NCI-H69 (cell line): ENCODE measurements at places on chromosomes 5 and 9.
A peak's percentile ranks its signal among the peaks of the same experiment; 100 is the strongest.

DNA sequence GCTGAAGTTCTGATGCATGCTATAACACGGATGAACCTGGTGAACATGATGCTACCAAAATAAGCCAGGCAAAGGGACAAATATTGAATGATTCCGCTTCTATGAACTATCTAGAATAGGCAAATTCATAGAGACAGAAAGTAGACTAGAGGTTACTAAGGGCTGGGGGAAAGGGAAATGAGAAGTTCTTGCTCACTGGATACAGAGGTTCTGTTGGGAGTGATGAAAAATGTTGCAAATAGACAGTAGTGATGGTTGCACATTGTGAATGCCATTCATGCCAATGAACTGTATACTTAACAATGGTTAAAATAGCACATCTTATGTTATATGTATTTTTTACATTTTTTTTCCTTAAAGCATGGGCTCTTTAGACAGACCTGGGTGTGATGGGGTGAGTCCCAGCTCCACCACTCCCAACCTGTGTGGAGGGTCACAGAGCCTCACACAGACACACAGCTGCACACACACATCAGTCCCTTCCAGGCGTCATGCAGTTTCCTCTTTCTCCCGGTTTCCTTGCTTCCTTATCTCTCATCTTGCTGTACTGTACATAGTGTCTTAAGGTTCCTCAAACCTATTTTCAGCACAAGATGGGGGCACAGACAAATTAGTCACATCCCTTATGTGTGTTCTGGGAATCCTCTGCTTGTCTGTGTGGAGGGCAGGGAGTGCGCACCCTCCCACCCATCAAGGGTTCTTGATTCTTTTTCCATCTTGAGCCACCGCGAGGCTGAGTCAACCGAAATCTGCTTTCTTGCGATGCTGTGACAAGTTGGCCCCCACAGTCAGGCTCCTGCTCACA is 192.9 kb downstream of the CRB2 start:
- no peak for DNase-seq

- peak; percentile 48 for DNase-seq
These were observed 4.9 kb downstream of the PTBP3 start for GRCh38 chr9:112328545-112328944.

DNA sequence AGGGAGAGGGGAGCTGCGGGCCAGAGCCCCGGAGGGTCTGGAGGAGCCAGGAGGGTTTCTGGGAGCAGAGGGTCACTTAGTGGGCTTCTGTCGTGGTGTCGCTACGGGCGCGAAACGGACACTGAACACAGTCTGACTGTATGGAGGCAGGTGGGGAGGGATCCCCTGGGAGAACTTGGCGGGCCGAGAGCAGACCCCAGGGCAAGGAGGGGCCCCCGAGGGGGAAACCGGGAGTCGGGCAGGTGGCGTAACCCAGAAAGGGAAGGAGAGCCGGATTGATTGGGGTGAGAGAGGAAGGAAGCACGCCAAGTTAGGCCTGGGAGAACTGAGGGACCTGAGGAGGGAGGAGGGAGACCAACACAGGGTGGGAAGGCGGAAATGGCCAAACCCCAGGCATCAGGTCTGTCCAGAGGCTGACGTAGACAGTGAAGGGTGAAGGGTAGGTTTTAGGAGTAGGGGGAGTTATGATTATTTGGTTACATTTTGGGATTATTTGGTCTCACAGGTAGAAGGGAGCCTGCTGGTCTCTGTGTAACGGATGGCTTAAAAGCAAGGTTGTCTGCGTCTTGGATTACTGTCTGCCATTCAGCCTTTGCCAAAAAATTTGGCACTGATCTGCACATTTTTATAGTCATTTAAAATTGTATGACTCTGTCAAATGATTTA is 3.3 kb upstream of the MSMP start:
- DNase-seq = peak; percentile 89

DNA sequence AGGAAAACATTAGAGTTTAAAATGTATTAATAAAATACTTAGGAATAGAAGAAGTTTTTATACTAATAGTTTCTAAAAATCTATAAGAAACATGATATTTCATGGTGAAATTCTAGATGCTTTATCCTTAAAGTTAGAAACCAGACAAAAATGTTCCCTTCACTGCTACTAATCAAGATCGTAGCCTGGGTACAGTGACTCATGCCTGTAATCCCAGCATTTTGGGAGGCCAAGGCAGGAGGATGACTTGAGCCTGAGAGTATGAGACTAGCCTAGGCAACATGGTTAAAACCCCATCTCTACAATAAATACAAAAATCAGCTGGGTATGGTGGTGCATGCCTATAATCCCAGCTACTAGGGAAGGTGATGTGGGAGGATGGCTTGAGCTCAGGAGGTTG is 30.4 kb upstream of the KLF9 start:
- no peak for DNase-seq

GRCh38 chr5:150189728-150190502 is at the start of gene SLC6A7:
Gene SLC6A7 (plus strand): TSS chr5:150190062. CDS start chr5:150190328, 266 bp downstream.
- peak; percentile 46 for DNase-seq

- no peak for DNase-seq
These were observed 28.5 kb downstream of the NFIL3 start for GRCh38 chr9:91395106-91395552.

DNA sequence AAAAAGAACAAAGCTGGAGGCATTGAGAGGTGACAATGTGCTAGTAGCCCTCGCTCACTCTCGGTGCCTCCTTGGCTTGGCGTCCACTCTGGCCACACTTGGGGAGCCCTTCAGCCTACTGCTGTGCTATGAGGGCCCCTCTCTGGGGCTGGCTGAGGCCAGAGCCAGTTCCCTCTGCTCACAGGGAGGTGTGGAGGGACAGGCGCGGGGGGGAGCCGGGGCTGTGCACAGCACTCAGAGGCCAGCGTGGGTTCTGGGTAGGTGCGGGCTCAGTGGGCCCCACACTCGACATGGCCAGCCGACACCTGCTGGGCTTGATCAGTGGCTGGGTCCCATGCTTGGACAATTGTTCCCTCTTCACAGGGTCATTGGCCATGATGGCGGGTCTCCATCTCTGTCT is 202.5 kb upstream of the GRAMD2B start:
- no peak for DNase-seq

DNA sequence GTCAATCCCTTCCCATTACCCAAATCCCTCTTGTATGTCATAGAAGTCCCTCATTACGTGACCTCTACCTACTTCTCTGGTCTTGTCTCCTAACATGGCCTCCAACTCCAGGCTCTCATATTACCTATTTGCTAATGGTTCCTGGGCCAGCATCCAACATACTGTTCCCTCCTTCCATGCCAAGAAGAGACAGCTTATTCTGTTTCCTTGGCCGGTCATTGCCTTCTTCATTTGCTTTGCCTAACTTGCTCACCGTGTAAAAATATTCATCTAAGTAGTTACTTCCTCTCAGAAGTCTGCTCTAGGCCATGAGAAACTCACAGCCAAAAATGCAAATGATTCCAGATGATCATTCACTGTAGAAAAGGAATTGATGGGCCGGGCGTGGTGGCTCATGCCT is 8.9 kb upstream of the IL6ST start:
- no peak for DNase-seq

GRCh38 chr5:141992349-141992963 is 20.4 kb downstream of the GNPDA1 start:
- DNase-seq = peak; percentile 68

- DNase-seq = peak; percentile 98
These were observed 146.5 kb upstream of the CDH6 start for GRCh38 chr5:31047007-31047406.

DNA sequence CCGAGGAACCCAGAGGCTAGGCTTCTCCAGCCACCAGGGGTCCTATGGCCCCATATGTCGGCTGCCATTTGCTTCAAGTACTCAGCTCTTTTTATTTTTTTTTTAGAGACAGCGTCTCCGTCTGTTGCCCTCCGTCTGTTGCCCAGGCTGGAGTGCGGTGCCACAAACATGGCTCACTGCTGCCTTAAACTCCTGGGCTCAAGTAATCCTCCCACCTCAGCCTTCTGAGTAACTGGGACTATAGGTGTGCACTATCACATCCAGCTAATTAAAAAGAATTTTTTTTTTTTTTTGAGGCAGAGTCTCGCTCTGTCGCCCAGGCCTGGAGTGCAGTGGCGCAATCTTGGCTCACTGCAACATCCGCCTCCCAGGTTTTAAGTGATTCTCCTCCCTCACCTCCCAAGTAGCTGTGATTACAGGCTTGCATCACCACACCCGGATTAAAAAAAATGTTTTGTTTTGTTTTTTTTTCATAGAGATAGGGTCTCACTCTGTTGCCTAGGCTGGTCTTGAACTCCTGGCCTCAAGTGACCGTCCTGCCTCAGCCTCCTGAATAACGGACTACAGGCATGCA is 8.9 kb downstream of the CERCAM start:
- DNase-seq = peak; percentile 29

GRCh38 chr5:42021923-42022322 is 96.8 kb downstream of the FBXO4 start:
- DNase-seq = no peak

DNA sequence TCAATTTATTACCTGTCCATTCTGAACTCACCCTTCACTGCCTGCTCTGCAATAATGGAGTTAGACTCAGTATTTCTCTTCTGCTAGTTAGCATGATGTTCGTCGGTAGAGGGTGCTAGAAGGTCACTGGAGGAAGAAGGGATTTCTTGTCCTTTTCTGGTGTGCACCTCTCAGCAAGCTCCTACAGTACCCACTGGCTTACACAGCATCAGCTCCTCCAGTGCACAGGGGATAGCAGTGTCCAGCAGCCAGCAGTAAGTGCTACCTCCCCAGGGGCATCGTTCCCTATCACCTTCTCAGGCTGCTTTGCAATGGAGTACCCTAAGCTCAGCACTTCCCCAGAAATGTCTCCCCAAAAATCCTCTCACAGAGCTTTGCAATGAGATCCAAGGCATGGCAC is 45.9 kb upstream of the APC start:
- DNase-seq = no peak

GRCh38 chr9:132637351-132637750 is 32.4 kb downstream of the DDX31 start:
- DNase-seq = peak; percentile 99

DNA sequence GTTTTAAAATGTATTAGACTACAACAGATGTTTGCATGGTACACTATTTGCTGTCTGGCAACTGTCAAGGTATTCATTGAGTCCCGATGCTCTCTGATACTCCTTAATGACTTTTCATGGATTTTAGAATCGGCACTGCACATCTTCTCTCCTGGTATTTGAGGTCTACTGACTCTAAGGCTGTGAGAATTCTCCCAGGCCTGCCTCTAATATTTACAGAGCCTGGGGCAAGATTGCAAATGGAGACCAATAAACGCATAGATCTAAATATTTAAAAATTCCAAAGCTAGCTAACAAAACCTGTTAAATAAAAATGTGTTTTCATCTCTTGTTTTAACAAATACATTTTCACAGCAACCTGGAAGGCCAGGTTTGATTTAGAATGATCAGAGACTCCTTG is 291.4 kb upstream of the RFX3 start:
- DNase-seq = no peak

GRCh38 chr5:2505217-2505616 is 246.3 kb downstream of the IRX2 start:
- no peak for DNase-seq

DNA sequence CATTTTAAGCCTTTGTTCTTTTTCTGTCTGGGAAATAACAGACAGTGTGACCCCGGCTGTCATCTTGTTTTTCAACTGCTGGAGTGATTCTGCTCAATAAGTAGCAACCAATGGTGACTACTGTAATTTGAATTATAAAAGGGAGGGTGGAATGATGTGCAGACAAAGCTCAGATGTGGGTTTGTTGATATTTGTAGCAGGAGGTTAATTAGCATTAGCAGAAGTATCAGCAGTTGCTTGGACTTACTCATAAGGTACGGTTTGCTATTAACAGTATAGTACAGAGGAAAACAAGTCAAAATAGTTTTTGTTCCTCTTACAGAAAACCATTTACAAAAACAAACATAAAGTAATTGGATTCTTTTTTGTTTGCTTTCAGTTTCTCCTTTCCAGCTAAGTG is 140.4 kb downstream of the TUSC1 start:
- peak; percentile 75 for DNase-seq

- DNase-seq = peak; percentile 94
These were observed 601.8 kb upstream of the ZNF608 start for GRCh38 chr5:125348221-125348692.

GRCh38 chr9:93900971-93901861 is 53.9 kb downstream of the BARX1 start:
- DNase-seq = no peak

GRCh38 chr9:35611230-35611797 is 6.3 kb downstream of the TESK1 start:
- peak; percentile 72 for DNase-seq

DNA sequence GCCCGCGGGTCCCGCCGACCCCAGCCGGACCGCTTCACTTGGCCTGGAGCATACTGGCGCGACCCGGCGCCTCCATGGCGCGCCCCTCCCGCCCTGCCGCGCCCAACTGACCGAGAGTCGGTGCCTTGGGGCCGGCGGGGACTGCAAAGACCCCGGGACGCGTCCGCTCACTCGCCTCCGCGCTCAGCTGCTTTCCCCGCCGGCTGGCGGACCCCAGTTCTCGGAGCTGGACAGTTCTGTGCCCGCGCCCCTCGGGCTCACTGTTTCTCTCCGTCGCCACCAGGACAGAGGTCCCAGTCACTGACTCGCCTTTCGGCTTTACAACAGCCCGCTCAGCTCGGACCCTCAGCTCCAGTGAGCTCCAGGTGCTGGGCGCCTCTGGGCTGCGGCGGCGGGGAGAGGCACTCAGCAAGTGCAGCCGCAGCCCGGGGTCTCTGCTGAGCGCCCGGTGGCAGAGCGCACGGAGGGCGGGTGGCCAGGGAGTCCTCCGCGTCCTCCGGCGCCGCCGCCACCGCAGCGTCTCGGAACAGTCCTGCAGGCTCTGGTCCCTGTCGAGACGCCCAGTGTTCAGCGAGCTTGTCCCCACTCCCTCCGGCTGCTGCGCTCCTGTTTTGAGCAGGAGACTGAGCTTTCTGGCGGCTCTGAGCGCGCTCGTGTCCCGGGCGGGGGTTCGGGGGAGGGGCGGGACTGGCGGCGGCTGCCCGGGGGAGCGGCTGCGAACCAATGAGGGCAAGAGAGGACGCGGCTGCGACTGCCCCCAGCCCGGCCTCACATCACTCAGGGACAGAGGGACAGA is at the start of gene SMIM32:
TSS of gene SMIM32 (minus strand) at position 637 of the 796 bp plus-strand sequence. CDS start 638 bp downstream, outside the sequence.
- DNase-seq = peak; percentile 77

GRCh38 chr5:36363744-36364143 is 62.0 kb upstream of the RANBP3L start:
- DNase-seq = no peak

DNA sequence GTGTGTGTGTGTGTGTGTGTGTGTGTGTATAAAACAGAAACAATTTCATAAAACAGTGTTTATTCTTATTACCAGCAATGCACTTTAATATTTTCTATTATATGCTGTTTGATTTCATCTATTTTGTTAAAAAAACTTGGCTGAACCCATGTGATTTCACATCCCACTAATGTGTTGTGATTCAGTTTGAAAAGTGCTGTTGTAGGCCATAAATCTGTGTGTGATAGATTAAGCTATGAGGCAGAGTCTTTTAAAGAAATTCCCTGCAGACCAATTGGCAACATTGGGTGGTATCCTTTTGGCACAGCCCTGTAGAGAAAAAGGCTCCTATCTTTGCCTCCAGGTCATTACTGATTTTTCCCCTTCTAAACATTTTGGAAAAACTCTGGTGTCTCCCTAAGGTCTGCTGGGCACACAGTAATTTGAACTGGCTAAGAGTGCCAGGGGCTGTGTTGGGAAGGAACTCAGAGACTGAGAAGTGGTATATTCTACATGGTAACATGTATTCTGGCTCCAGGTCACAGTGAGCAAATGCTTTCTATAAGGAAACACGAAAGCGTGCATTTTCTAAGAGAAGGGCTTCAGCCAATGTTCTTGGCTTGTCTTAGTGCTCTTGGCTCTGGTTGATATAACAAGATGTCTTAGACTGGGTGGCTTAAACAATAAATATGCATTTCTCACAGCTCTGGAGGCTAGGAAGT is 4.5 kb downstream of the CAMK4 start:
- peak; percentile 58 for DNase-seq

GRCh38 chr5:158573829-158574228 is 525.9 kb downstream of the EBF1 start:
- DNase-seq = no peak
